SJSA1 (cell line): ENCODE measurements at places on chromosomes 4 and X.

DNA sequence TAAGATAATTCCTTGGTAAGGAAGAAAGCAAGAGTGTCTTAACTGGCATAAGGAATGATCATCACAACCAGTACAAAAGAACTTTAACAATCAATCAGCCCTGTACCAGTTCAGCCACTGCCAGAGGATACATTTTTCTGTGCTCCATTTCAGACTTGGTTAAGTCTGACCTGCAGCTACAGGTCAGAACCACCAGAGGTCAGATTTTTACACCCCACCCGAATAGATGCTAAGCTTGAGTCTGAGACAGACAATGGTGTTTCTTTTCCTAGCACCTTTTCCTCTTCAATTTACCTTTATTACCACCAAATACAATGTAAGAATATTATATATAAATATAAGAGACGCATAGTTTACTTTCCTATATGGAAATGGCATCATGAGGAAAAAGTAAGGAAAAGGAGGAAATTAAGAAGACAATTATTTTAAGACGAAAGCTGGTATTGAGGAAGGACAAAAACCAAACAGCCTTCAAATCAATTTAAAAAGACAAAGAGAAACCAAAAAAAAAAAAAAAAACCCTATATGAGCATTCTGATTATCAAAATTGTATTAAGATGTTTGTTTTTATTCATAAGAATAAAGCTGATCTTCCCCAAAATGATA lies 215.3 kb upstream of the TTC29 start:
- peak; percentile 15 for DNase-seq

- no peak for DNase-seq
Measured at GRCh38 chr4:145791988-145792387, 112.0 kb downstream of the C4orf51 start.

DNA sequence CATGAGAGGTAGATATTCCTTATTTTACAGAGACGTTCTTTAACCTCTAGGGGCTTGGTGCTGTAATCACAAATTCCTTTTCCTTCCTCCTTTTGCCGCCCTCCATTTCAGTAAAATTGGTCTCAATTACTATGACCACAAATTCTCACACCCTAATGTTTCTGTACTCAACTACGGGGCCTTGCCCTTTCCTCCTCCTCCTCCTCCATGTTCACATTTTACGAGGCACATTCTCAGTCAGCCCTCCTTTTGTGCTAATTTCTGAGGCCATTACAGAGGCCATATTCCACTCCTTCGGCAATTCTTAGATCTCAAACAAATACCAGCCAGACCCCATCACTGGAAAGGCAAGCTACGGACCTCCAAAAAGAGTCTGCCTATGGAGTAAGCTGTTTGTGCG lies 92.1 kb downstream of the SH3KBP1 start:
- DNase-seq: no peak

DNA sequence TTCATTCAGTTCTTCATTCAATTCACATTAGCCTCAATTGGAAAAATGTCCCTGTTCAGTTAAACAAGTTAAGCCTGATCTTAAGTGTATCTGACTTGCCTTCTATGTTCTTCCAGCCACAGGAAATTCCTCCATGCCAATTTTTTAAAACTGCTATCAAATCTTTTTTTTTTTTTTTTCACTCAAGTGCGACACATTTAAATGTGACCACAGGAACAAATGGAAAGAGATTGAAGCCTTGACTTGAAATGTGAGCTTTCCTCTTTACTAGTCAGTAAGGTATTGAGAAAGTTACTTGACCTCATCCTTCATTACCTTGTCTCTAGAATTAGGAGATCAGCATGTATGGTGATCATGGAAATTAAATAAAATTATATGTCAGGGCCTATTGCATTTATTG lies 165.1 kb downstream of the SLIT2 start:
- no peak for DNase-seq

DNA sequence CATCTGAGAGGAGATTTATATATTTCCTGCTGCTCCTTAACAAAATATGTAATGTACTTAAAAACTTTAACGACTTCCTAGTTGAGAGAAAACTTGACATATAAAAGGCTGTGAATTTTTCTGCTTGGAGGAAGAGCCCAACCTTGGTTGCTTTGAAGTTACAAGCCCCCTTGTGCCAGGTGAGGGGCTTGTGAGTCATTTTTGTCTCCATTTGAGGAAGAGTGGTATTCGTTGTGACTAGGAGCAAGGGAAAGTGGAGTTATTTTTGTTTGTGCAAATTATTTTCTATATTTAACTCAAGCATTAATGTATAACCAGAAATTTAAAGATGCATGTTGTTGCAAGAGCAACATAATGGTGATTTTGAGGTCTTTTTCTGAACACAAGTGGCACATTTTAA lies 99.0 kb upstream of the DDX3X start:
- no peak for DNase-seq

DNA sequence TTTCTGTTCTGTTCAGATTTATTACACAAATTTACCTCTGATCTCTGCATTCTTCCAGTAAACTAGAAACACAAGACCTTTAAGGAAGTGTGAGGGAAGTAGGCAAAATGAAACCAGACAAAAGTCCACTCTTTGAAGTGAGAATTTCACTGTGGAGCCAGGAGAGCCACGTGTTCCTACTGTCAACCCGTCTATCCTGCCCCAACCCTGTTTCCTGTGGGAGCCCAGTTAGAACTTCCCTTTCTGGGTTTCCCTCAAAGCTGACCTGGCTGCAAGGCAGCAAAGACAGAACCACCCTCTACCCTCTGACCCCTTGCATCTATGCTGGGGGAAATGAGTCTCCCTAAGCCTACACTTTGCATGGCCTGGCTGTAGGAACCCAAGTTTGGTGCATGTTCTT lies 40.0 kb downstream of the TMEM144 start:
- no peak for DNase-seq

DNA sequence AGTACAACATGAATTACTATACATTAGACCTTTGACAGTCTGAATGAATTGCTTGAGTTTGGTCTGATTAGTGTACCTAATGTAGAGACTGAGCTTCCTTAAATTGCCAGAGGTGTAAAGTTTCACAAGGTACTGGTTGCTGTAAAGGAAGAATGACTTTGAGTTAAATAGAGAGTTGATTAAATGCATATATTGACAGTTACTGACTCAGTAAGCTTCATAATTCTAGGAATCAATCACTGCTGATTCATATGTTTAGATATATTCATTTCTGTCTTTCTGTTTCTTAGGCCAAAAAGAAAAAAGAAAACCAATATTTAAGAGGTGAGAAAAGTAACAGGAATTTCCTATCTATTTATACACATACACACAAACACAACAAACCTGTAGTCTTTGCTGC lies 16.2 kb upstream of the ART3 start:
- DNase-seq: no peak

DNA sequence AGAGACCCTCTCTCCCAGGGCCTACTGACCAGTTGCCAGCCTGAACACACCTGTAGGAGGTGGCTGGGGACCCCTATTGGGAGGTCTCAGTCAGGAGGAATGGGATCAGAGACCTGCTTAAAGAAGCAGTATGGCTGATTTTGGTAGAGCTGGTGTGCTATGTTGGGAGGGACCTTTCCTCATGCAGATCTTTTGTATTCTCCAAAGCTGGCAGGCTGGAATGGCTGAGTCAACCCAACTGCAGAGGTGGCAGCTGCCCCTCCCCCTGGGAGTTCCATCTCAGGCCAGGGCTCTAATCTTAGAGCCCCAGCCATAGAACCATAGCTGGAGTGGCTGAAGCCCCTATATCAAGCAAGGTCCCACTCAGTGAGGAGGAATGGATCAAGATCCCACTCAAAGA lies 279.3 kb upstream of the BMP3 start:
- DNase-seq: no peak

- DNase-seq: peak; percentile 68
Measured at GRCh38 chr4:53914313-53915016, 149.9 kb downstream of the CHIC2 start.

- DNase-seq: no peak
Measured at GRCh38 chr4:176261481-176261880, 7.5 kb downstream of the ASB5 start.

- DNase-seq: no peak
Measured at GRCh38 chr4:22246847-22247246, 269.0 kb downstream of the ADGRA3 start.

DNA sequence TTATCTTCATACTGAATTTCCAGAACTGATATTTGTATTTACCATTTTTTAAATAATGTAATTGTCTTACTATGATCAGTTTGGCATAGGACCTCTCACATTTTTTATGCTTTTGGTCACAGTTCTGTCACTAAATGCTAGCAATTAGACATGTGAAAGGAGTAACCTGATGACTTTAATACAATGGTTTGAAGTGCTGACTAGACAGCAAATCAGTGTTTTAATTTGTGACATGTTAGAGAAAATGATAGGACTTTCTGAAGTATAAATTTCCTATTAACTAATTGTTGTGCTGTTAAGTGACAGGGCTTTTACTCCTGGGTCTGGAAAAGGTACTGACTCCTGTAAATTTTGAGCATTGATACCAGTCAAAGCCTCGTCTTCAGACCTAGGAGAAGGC lies 117.5 kb downstream of the ZNF330 start:
- DNase-seq: no peak

DNA sequence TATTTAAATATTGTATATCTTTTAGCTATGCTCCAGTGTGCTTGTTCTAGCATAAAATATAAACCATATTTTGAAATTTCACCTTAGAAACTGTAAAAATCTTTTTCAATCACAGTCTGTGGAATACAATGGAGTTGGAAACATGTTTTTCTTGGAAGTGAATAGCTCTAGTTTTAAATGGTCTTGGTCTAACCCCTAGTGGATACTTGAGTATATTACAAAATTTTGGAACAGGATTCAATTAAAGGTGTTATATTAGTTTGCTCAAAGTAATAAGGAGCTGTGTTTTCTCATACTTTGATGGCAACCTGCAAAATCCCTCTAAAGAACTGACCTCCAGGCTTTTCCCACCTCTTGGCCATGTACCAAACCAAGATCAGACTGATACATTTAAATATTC lies 48.2 kb downstream of the STK26 start:
- DNase-seq: no peak

DNA sequence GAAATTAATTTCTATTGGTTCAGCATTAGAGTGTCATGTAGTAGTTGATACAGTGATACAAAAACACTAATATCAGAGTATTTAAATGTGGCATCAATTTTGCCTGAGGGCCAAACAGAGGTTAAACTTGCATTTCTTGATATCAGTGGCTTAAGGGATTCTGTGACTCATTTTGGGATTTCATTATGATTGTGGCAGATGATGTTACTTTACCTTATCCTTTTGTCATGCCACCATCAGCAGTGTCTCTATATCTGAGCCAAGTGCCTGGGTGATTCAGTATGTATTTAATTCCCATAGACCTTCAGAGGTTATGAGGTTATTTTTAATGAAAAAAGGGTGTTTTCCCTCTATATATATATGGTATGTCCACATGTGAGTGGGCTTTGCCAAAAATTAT lies 582.9 kb downstream of the ADGRL3 start:
- no peak for DNase-seq

- DNase-seq: peak; percentile 53
Measured at GRCh38 chrX:40172401-40173142, 74.8 kb upstream of the BCOR start.

- no peak for DNase-seq
Measured at GRCh38 chr4:69239557-69240168, 25.1 kb upstream of the UGT2B11 start.

DNA sequence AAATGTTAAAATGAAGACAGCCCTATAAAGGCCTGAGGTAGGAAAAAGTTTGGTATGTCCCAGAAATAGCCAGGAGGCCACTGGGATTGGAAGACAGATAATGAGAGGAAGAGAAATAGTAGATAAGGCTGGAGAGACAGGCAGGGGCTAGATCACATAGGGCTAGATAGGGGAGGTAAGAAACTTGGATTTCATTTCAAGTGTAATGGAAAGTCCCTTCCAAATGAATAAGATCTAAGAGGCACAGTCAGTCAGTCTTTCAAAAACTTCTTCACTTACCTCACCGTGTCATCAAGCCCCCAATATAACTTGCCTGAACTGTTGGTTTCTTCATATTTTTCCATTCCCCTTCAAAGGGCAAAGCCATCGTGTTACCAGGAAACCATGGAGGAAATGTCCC lies 121.8 kb downstream of the SPCS3 start:
- DNase-seq: no peak

DNA sequence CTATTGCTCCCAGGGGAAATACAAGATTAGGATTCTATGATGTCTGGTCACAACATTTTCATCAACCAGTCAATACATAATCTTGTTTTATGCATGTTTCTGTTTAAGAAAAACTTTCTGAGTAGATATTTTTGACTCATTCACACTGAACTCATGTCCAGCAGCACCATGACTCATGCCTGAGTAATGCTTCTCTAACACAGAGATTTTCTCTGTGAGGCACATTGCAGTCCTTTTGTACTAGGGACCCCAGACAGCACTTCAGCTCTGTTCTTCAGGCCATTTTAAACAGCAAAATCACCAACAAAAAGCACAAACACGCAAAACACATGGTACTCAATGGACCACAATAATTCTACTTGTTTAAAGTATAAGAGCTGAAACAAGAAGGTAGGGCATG lies 83.6 kb downstream of the MXRA5 start:
- DNase-seq: peak; percentile 70

- peak; percentile 64 for DNase-seq
Measured at GRCh38 chr4:78560296-78560963, 8.9 kb downstream of the ANXA3 start.

DNA sequence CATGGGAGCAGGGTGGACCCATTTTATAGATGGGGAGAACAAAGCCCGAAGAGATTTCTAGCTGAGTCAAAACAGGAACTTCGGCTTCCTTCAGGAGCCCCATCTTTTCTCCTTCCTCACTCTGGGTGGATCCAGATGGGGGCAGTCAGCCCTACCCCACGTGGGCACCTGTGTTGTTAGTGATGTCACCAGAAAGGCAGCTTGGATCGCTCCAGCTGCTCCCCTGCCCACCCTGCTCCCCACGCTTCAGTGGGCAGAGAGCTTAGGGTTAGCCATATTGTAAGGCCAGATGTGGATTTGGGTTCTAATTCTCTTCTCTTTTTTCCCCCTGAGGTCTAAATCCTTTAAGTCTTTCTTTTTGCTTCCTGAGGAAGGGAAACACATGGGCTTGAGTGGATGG lies 132.3 kb upstream of the PJA1 start:
- no peak for DNase-seq

DNA sequence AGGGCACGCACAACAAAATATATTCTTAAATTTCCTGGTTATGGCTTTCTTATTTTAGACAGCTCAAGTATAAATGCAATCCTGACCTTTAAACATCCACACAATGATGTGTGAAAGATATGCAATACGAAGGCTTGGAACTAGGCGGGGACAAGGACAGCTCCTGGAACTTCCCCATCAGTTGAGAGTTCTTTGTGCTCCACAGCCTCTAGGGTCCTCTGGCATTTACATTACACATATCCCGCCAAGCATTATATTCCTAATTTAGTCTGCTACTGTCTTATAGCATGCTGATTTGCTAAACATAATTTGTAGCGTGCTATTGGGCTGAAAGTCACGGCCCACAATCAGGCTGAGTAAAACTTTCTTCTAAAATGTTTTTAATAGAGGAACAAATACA lies 74.4 kb downstream of the FTHL17 start:
- DNase-seq: no peak

DNA sequence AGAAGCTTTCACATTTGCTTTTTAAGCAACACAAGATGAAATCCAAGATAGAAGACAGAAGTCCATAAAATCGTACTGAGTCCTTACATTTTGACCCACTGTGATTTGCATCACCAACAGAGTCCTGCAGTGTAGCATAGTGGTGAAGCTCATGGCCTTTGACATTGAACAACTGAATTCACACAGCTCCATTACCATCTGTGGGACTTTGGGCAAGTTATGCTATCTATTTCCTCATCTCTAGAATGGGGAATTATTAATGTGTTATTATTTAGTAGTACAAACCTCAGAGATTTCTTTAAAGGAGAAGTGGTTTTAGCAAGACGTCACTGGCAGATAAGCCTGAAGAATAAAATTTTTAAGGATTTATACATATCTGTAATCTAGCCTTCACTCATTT lies 10.7 kb downstream of the GPRIN3 start:
- DNase-seq: no peak
